GM23248 (cell line): ENCODE measurements at places on chromosomes 11 and 22. TPM values are rescaled to one million over a fixed set of nuclear protein-coding genes. Genes with fewer than 3 reads are reported as not detected.
A peak's percentile ranks its signal among the peaks of the same experiment; 100 is the strongest.

DNA sequence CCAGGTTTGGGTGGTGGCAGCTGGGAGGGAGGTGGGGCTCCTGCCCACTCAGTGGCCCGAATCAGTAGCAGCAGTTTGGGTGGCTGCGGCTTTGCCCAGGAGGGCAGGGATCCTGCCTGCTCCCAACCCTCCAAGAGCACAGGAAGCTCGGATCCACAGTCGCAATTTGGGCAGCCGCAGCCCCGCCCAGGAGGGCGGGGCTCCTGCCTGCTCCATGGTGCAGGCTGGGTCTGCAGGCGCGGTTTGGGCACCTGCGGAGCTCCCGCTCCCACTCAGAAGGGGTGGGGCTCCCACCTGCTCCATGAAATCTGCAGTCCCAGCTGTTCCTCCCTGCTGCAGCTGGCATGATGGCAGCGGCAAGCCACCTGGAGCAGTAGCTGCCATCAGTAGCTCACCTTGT is 38.1 kb upstream of the CALCB start:
- no peak for DNase-seq

DNA sequence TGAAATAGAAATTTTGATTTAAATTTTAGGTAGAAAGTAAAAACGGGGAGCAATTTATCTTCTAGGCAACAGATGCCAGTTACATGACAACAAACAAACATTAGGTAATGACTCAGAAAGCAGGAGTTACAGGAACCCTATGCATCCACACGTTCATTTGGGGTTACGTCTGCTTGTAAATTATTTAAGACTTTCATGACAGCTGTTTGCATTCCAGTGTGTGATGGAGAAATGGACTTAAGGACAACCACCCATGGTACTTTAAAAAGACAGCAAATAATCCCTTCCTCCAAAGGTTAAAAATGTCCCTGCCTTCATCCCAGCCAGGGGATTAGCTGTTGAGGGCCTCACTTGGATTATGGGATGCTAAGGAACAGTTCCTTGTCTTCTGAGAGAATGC is 11.8 kb downstream of the E2F8 start:
- no peak for DNase-seq

DNA sequence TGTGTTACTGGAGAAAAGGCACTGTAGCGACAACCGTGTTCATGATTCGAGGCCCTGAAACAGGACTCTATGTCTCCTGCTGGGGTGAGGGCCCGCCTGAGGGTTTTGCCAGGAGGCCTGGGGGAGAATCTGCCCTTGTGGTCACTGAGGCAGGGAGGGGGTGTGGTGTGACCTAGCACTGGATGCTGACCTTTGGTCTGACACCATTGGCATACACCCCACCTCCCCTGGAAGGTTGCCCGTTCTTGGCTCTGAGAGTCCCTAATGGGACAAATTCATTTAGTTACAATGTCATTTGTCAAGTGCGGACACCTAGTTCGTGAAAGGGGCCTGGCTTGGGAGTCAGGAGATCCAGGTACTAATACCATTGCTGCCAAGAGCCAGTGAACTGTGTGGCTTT is 29.0 kb downstream of the NECTIN1 start:
- DNase-seq: no peak

FAM83F gene
- not detected in 2 replicates for total RNA-seq

DNA sequence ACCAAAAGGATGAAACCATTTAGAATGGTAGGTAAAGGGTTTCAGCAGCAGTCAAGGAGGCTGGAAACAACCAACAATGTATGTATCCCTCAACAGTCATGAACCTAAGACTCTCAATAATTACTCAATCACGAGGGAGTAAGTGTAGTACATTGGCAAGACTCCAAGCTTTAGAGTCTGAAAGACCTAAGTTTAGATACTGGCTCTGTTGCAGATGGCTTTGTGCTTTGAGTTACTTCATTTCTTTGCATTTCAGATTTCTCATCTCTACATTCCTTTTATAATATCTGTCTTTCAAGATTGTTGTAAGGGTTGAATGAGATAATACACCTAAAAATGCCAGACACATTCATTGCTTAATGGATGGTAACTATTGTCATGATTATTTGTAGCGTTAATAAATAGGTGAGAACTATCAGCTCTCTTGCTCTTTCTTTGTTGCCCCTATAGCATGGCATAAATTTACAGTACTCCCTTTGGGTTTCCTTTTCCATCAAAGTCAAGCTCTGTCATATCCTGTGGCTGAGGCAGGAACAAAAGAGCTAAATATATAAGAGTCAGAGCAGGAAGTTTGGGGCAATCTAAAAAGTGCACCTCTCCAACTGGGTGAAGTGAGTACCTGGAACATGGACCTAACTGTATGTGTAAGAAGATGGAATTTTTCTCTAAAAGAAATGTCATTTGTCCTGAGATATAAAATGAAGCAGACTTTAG is 228.2 kb upstream of the ZC3H12C start:
- DNase-seq: peak; percentile 73

DNA sequence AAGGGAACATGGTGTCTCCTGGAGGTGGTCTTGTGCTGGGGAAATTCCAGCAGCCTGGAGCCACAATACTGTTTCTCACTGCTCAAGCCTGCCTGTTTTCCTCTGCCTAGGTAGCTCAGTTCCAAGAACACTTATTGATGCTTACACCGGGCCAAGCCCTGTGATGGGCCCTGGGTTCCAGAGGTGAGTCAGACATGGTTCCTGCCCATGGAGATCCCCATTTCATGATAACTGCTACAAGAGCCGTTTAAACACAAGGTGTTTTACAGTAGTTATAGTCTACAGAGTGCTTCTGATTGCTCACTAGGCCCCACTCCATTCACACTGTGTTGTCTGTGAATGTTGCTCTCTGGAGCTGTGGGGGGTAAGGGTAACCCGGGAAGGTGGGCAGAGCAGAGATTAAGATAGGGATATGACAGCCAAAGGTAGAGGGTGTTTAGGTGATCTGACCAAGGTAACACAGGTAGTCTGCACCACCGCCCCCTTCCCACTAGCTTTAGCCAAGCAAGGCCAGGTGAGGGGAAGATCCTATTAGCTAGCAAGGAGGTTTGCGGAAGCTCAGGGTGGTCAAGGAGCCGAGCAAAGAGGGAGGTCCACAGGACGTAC is 696 bp upstream of the MICAL2 start:
- no peak for DNase-seq

PKP3 gene
- 1.2 and 4.9 TPM in 2 replicates for total RNA-seq

GGTLC2 gene
- not detected in 2 replicates for total RNA-seq

GRCh38 chr11:70528046-70528793 is 129.9 kb downstream of the CTTN start:
- no peak for DNase-seq

- no peak for DNase-seq
Measured at GRCh38 chr11:117790279-117790678, 6.7 kb downstream of the DSCAML1 start.

DNA sequence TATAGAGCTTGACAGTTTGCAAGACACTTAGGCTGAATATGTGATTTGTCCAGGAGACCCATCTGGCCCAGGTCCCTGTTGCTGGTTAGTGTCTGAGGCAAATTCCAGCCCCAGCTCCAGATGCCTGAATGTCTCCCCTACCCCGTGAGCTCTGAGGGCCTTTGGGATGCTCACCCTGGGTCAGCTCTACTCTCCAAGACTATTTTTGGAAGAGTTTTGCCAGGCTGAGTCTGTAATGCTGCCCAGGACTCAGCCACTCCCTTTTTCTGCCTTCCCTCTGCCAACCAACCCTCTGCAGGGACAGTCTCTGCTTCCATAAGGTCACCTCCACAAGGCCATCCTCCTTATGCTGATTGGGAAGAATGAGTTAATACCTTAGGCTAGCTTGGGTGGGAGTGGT is 66.3 kb downstream of the CABIN1 start:
- DNase-seq: no peak

GRCh38 chr22:37126383-37126782 is 16.9 kb upstream of the TMPRSS6 start:
- no peak for DNase-seq

DNA sequence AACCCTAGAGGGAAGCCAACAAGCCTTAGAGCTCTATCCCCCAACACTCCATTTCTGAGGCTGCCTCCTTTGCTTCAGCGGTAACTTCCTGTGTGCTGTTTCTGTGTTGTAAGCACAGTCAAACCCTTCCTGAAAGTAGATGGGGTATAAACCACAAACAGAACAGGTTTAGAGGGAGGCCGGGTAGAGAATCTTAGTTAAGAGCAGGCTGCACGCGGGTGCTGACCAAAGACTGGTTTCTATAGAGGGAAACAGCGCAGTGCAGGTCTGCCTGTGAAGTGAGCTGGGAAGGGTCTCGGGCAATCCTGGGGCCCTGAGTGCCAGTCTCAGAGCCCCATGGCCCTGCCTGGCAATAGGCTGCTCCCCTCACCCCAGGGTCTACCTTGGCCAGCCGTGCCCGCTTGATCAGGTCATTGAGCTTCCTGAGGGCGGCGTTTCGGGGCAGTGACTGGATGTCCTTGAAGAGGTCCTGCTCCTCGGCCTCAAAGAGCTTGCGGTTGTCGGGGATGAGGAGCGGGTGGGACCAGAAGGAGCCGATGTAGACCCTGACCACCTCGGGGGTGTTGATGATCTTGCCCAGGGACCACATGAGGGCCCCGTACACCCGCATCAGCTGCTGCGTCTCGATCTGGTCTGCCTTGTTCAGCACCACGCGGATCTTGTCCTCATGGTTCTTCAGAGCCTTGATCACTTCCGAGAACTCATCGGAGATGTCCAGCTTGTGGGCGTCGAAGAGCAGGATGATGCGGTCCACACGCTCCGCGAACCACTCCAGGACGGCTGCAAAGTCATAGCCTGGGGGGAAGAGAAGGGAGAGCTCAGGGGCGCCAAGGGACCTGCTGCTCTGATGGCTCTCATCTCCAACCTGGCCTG is 15.3 kb upstream of the CDC42BPG start:
- no peak for DNase-seq

- peak; percentile 56 for DNase-seq
Measured at GRCh38 chr11:93849751-93850593, 446 bp downstream of the VSTM5 start.

DNAJB7 gene
- total RNA-seq: not detected in 2 replicates

DNA sequence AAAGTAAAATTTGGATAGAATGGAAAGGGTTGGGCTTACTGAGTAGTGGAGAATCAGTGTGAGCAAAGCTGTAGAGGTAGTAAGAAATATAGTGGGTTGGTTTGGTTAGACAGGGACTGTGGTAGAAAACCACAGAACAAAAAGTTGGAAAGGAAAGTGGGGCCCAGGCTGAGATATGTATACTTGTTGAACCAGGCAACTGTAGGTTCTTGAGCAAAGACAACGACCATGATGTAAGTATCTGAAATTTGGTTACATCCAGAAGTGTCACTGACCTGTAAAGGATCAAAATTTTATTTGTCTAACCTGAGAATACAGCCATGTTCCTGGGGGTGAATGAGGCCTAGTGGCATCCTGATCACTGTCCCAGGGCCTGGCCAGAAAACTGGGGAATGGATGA is 114.1 kb downstream of the STIM1 start:
- DNase-seq: no peak

GRCh38 chr22:39658367-39658766 is 87.8 kb downstream of the CACNA1I start:
- no peak for DNase-seq

DNA sequence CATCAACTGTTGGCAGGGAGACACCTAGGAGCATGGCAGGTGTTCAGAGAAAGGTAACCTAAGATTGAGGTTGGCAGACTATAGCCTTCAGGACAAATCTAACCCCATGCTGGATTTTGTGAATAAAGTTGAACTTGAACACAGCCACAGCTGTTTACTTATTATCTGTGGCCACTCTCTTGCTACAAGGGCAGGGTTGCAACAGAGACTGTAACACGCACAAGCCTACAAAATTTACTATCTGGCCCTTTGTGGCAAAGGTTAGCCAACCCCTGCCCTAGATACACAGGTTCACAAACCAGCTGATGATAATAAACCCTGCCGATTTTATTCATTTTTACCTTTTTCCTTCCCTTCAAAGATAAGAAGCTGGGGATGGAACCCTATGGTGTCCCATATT is 2.5 kb downstream of the THYN1 start:
- no peak for DNase-seq

DNA sequence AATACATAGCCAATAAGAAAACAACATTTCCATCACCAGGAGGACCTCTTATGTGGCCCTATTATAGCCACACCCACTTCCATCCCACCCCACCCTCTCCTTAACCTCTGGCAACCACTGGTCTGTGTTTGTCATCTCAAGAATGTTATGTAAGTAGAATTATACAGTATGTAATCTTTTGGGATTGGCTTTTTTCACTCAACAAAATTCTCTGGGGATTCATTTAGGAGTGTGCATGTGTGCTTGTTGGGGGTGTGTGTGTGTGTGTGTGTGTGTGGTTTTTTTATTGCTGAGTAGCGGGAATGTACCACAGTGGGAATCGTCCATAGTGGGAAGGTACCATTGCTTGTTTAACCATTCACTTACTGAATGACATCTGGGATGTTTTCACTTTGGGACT is 5.2 kb downstream of the KCNJ5 start:
- DNase-seq: peak; percentile 22

DNA sequence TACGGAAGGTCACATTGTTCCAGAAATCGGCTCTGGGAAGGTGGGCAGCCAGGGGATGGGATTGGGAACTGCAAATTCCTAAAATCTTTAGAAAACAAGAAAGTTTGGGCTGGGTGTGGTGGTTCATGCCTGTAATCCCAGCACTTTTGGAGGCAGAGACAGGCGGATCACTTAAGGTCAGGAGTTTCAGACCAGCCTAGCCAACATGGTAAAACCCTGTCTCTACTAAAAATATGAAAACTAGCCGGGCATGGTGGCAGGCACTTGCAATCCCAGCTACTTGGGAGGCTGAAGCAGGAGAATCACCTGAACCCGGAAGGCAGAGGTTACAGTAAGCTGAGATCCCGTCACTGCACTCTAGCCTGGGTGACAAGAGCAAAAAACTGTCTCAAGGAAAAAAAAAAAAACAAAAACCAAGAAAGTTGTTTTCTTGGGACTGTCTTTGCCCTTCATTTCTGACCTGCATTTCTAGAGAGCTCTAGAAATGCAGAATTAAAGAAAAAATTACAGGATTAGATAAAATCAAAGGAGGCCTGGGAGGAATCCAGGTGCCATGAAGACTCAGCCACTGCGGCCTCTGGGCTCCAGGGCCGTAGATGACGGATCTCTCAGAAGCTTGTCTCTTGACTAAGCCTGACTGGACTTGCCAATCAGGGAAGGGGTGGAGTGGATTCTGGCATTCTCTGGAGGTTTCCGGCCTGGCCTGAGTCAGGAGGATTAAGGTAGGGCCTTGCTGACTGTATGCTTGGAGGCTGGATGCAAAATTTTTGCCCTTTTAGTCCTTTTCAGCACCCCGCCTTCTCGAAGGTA is 5.3 kb upstream of the MALAT1 start:
- peak; percentile 99 for DNase-seq

- DNase-seq: peak; percentile 88
Measured at GRCh38 chr11:44066732-44067141, 667 bp downstream of the ACCS start.

DNA sequence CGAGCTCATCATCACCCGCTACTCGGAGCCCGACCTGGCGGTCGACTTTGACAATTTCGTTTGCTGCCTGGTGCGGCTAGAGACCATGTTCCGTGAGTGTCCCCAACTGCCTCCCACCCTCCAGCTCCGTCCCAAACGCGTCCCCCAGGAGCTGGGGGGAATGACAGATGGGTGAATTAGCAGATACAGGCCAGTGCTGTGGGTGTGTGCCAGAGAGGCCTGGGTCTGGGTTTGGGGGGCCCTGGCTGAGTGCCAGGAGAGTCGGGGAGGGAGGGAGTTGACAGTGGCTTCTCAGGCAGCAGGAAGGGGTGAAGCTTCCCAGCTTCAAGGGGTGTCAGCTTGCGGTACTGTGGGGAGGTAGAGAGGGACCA is 28.6 kb downstream of the CAPN1 start:
- DNase-seq: no peak
